Non-pigmented ciliary epithelial cell (primary cell): ENCODE measurements at places on chromosomes 6 and 20.

DNA sequence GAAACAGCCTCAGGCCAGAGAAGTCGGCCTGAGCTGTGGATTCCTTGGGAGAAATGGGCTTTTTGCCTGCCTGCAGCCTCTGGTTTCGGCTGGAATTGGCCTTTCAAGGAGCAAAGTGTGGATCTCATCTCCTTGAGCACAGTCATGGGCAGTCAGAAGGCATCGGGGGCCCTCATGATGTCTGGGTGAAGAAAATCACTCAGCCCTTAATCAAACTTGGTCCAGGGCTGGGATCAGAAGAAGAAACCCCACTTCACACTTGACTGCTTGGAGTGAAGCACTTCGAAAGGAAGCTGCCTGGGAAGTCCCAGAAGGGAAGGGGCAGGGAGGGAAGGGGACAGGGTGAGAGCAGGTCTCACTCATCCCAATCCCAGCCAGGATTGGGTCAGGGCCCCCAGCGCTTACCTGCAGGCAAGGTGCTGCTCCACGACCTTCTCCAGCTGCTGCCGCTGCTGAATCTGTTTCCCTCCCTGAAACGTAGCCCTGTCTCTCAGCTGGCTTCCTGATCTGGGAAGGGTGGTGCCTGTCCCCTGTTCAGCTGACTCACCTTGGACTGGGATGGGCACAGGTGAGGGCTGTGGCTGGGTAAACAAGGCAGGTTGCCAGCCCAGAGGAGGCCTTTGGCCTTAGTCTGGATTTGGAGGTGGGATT is at the start of gene SDCBP2:
Gene SDCBP2, minus strand, starts transcription at position 460 of the 651 bp plus-strand sequence. CDS start 8,723 bp downstream, outside the sequence.
- no peak for DNase-seq

GRCh38 chr6:134714679-134715078 is 235.2 kb downstream of the ALDH8A1 start:
- DNase-seq = peak; percentile 67

DNA sequence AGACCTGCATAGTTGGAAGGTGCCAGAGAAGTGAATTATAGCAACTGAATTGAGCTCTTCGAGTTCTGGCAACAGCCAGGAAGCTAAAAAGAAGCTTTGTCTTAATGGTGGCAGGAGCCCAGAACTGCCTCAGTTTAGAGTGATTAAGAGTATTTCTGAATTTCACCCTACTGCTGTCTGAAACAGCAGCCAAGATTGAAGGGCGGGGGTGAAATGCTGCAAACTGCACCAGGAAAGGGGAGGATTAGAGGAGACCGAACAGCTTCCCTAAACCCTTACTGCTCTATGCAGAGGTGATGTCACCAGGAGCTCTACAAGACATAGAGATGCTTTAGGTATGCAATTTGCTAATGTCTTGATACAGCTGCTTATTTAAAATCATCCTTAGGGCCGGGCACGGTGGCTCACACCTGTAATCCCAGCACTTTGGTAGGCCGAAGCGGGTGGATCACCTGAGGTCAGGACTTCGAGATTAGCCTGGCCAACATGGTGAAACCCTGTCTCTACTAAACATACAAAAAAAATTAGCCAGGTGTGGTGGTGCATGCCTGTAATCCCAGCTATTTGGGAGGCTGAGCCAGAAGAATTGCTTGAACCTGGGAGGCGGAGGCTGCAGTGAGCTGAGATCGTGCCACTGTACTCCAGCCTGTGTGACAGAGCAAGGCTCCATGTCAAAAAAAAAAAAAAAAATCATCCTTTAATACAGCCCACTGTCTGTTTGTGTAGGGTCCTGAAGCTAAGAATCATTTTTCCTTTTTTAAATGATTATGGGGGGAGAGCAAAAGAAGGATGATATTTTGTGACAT is 91.7 kb upstream of the IYD start:
- no peak for DNase-seq

GRCh38 chr20:63576311-63576710 is 2.3 kb upstream of the HELZ2 start:
- DNase-seq = no peak

- no peak for DNase-seq
These were observed 260.9 kb downstream of the TENT5A start for GRCh38 chr6:81491454-81492101.
